ENCODE measurements at places on chromosomes 4 and X.

GRCh38 chrX:119784747-119785446, 6.5 kb downstream of the RPL39 start:
- DNase-seq, result peak; percentile 11

DNA sequence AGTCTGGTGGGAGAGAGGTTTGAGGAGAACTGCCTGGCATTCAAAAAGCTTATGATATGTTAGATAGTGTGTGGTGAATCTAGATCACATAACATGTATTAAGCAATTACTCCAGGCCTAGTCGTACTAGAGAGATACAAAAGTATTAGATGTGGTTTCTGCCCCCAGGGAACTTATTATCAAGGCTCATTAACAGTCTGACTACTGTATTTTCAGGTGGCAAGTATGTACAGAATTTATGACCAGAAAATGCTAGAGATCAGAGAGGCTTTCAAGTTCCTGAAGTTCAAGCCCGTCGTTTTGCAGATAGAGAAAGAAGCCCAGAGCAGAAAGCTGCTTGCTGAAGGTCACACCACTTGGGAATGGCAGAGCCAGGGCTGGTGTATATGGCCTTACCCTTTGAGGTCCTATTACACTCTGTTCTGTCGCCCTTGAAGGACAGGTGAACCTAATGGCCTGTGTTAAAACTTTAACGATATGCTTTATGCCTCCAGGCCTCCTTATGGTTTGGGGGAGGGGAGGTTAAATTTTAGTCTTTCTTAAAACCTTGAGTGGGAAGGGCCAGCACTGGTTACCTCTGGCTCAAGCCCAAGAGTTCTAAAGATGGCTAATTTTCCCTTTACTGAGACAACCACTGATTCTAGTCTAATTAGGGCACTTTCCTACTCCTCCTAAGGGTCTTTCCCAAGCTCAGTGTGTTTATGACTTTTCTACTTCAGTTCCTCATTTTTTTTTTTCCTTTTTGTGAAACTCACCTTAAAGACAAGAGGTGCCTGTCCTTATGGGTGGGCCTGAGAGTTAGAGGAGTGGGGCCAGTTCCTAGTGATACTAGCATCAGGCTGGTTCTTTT, 19.9 kb downstream of the TMEM164 start:
- no peak for DNase-seq

GRCh38 chr4:127843704-127844600, 36.7 kb upstream of the PLK4 start:
- no peak for DNase-seq

- DNase-seq, result no peak
Observed at GRCh38 chrX:114581528-114582263, 2.2 kb upstream of the HTR2C start.

DNA sequence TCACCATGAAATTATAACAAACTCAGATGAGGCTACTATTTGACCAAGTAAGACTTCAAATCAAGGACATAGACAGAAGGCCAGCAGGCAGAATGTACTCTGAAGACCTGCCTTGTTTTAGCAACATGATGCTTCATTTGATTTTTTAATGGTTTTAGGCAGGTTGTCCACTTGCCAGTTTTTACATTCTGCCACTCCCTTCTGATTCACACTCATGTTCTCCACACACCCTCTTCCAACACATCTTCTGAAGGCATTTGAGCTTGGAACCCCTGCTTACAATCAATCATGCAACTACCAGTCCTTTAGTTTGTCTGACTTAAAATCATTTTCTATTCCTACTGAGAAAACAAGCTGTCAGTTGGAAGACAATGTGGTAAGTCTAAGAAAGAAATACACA, 114.9 kb upstream of the SMIM31 start:
- no peak for DNase-seq

- no peak for DNase-seq
Observed at GRCh38 chr4:106365613-106366012, 3.0 kb downstream of the GIMD1 start.

DNA sequence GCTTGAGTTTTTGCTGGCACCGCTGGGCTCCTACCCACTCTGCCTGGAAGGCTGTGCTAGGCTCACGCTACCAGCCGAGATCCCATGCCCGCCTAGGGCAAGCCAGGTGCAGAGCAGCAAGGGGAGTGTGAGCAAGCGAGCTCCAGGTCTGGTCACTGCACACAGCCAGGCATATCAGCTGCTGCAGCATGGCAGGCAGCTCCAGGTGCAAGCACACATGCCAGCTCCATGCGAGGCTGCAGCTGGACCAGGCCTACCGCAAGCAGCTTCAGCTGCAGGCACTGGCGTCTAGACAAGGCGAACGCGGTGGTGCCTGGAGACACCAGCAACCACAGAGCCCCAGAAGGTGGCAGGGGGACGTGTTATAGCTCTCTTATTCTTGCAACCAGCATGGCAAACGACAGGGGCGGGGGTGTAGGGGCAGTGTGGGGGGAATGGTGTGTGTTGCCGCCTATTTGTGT, 614.7 kb upstream of the EPHA5 start:
- DNase-seq, result no peak

GRCh38 chr4:77821775-77822174, 2.6 kb upstream of the CNOT6L start:
- DNase-seq, result no peak

- no peak for DNase-seq
Observed at GRCh38 chr4:5365071-5366008, 314.1 kb downstream of the STK32B start.

GRCh38 chr4:89222170-89222569, 85.4 kb downstream of the GPRIN3 start:
- DNase-seq, result no peak

DNA sequence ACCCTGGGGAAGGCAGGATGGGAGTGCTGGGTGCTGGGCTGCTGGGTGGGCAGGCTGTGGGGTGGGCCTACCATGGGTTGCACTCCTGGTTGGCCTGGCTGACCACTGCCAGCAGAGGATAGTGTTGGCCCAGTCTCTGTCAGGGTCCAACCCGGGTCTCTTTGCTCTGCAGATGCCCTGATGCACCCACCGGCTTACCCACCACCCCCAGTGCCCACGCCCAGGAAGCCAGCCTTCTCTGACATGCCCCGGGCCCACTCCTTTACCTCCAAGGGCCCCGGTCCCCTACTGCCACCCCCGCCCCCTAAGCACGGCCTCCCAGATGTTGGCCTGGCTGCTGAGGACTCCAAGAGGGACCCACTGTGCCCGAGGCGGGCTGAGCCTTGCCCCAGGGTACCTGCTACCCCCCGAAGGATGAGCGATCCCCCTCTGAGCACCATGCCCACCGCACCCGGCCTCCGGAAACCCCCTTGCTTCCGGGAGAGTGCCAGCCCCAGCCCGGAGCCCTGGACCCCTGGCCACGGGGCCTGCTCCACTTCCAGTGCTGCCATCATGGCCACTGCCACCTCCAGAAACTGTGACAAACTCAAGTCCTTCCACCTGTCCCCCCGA, 14.2 kb upstream of the ADD1 start:
- no peak for DNase-seq

GRCh38 chrX:37787423-37787869, 7.6 kb downstream of the CYBB start:
- DNase-seq, result no peak

DNA sequence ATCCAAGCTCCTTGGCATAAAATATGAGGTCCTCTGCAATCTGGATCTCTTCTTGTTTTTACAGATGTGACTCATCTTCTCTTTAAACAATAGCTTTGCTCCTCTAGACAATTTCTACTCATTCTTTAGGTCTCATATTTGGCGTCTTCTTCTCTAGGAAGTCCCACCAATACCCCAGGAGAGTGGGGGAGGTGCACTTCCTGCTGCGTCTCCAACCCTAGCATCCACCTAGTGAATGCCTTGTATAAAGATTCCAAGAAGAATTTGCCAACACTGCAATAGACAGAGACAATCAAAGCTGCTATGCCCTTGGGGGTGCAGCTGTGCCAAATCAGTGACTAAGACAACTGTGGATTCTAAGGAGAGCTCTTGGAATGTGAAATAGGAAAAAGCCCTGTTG, 45.7 kb upstream of the SLC10A7 start:
- DNase-seq, result no peak

GRCh38 chr4:54058171-54058570, 6.2 kb downstream of the CHIC2 start:
- DNase-seq, result no peak

- DNase-seq, result no peak
Observed at GRCh38 chr4:177367336-177367735, 57.7 kb downstream of the NEIL3 start.

GRCh38 chr4:163773940-163774339, 279.4 kb downstream of the TMA16 start:
- DNase-seq, result no peak

DNA sequence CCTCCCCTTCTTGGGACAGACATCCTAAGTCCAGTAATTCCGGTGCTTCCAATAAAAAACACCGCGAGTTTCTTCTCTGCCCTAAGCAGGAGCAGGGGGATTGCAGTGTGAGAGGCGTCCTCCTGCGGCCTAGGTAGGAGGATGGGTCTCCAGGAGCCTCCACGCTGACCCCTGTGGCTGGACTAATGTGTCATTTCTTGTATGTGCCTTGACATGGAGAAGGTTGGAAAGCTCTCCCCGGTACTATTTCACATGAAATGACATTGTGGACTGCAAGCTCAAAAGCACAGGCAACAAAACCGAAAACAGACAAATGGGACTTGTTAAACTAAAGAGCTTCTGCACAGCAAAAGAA, 66.6 kb upstream of the ENPP6 start:
- DNase-seq, result no peak

DNA sequence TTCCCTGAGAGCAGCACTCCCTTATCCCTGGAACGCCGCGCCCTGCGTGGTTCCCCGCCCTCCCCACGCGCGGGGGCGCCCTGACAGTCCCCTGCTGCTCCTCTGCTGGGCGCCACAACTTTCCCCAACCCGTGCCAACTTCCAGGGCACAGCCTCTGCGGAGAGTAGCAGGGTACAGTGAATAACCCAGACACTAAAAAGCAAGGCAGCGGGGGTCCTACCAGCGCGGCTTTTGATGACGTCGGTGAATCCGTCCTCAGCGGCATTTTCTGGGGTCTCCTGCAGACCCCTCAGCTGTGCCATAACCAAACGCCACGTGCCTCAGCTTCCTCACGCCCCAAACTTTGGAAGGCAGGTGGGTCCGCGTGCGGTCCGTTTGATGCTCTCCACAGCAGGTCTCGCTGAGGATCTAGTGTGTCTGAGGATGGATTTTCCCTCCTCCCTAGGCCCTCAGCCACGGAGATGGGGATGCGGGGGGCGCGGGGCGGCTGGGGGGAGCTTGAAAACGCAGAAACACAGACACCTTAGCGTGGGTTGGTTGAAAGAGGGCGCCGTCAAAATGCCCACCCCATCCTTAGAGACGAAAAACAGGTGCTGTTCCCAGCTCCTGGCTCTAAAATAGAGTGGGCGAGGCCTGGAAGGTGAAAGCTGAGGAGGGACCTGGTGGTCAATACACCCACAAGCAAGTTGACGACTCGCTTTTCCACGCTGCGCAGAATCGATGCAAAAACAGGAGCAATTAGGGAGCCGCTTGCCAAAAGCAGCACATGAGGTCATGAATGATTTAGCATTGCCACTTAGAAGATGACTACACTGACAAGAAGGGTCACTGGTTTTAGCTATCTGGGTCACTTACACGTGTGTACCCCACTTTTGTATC, 405.6 kb downstream of the FAM47A start:
- DNase-seq, result no peak

- no peak for DNase-seq
Observed at GRCh38 chrX:10011261-10011931, 44.2 kb downstream of the CLDN34 start.

DNA sequence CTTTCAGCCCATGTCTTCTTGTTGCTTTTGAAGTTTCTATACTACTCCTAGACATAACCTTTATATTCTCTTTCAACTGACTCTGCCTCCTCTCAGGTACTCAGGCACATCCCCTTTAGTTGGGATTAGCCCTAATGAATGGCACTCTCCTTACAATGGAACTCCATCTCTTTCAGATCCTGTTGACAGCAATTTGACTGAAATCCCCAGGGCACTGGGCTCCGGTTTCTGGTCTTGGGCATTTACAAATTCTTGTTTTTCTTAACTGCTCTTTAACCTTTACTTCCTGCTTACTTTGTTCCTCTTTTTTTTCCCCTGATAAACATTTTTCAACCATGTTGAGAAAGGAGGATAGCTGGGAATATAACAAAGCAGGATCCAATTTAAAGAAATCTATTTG, 68.9 kb downstream of the ENOX2 start:
- no peak for DNase-seq

DNA sequence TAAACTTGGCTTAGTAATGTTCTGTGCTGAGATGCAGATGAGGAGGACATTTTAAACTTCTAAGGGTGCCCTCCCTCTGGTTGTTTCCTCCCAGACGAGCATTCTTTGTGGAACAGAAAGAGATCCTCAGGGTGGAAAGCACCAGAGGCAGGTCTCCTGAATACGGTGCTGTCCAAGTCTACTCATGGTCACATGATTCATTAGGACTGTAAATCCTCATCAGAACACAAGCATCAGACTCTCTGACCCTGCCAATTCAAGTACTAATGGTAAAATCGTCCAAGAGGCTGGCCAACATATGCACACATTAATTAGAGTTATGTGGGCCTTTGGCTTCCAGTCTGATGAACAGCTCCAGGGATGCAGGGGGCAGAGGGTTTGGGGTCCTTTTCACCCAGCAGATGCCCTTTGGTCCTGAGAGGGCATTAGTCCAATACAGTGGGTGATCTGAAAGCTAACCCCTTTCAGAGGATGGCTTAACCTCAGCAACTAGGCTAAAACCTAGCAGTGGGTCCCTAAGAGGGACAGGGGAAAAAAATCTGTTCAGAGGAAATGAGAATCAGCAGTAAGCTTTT, 18.2 kb downstream of the HAND2 start:
- no peak for DNase-seq

DNA sequence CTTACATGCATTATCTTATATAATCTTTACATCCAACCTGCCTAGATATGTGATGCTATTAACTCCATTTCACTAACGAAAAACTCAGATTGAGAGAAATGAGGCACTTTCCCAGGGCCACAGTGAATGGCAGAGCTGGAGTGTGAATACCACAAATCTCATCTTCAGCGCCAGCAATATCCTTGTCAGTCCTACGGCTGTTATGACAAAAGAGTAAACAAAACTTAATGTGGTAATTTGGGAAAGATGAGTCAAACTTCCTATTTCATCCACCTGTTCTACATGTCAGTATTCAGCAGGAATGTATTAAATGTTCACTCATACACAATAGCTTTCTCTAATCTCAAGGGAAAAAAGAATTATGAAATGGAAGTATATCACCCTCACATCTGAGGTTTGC, 56.9 kb downstream of the FAT1 start:
- no peak for DNase-seq

DNA sequence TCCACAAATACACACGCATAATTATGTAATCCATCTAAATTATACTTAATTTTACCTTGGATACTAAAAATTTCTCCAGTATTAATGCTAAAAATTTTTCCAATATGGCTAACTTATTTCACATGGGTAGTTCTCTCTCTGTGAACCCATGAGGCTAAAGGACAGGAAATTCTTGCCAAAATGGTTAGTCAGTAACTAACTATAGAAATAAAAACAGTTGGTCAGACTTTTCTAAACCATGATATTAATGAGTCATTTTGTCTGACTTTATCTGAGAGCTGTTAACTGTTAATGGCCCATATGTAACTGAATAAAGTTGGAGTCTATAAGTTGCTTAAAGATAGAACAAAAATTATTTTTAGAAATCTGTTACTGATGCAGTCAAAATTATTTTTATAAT, 549.4 kb downstream of the TLL1 start:
- DNase-seq, result no peak

Measured in stimulated activated CD8-positive, alpha-beta memory T cell treated with anti-CD3 and anti-CD28 coated beads, Interleukin-7, amount 100 ng/mL, for 1 hour (primary cell).